ENCODE measurements at places on chromosomes 3 and 15.
A peak's percentile ranks its signal among the peaks of the same experiment; 100 is the strongest.

- no peak for DNase-seq
These were observed 29.1 kb upstream of the P4HTM start for GRCh38 chr3:48960841-48961413.

DNA sequence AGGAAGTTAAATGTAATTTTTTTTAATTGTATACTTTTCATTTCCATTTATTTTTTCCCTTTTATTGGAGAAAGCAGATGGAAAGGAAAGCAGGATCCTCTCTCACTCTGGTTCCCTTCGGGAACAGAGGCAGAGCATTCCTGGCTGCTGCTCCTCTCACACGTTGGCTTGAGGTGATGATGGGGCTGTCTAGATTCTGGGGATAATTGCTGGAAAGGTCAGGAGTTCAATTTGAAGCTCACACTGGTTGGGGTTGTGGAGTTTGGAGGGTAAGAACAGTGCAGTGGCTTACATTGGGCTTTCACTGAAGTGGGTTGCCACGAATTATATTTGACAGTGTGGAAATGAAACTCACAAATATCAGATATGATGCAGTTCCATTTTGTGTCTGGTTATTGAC, 57.6 kb downstream of the RARB start:
- DNase-seq: no peak

- no peak for DNase-seq
These were observed 260.9 kb downstream of the CHST2 start for GRCh38 chr3:143380449-143380848.

- no peak for DNase-seq
These were observed 644.5 kb upstream of the GRM7 start for GRCh38 chr3:6216135-6217026.

DNA sequence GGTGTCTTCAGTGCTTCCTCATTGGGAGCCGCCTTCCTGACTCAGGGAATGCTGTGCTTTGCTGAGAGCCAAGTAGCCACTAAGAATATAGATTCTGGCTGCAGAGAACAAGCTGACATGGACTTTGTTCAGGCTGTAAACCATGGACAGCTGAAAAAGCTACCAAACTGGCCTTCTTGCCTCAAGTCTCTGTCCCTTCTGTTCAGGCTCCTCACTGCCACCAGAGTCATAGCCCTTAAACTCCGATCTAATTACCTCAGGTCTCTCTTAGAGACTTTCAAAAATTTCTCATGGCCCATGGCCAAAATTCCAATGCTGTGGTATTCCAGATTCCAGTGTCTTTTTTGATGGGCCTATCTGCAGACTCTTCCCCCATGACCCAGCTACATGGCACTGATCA, 19.4 kb upstream of the PTX3 start:
- DNase-seq: no peak

DNA sequence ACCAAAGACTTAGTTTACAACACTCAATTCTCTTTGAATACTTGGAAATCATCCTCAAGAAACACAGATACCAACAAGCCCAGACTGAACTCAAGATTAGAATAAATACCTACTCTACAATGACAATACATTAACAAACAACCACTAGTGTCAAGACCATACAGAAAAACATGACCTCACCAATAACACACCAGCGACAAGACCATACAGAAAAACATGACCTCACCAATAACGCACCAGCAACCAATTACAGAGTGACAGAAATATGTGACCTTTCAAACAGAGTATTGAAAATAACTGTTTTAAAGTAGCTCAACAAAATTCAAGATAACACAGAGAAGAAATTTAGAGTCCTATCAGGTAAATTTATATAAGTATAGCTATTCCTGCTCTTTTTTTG, 876.0 kb downstream of the EPHA3 start:
- DNase-seq: no peak

DNA sequence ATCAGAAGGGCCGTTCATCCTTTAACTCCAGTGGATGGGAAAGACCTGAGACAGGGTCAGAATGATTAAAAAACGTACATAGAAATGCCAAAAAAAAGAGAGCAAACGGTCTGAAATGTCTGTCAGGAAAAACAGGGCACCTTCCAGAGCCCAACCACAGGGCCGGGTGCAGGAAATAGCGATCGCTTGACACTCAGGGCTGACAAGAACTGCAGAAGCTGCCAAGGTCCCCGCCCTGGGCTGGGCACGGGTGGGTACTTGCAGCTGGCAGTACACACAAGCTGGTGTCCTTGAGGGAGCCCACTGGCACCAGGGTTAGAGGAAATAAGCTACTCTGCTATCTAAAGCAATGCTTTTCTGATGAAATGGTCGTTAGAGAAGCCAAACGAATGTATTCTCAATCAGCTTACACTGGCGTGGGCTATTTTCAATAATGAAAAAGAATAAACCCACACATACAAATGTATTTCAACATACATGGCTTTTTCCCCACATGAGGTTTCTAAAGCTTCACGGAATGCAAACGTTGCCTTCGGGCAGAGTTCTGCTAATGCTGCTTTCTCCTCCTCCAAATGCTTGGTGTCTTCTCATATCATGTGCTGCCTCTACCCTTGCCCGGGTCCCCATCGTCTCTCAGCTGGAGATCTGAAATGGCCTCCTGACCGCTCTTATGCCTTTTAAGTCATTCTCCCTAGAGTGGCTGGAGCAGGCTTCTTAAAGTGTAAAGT, 15.6 kb downstream of the FRMD4B start:
- DNase-seq: no peak

- DNase-seq: no peak
These were observed 42.1 kb downstream of the NR2F2 start for GRCh38 chr15:96372554-96372953.

DNA sequence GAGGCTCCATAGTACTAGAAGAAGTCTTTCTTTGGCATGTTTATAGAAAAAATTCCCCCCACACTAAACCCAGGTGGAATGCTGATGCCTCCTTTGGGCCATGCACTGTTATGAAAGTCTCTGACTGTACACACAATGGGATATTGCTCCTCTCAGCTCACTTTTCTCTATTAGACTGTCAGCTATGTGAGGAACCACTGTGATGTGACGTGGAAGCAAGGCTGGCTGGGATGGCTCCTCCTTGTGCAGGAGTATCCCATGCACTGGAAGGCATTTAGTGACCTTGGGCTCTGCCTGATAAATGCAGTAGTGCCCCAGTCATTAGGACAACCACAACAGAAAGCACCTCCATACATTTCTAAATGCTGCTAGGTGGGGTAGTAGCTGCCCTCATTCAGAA, 5.7 kb upstream of the FRMD4B start:
- no peak for DNase-seq

DNA sequence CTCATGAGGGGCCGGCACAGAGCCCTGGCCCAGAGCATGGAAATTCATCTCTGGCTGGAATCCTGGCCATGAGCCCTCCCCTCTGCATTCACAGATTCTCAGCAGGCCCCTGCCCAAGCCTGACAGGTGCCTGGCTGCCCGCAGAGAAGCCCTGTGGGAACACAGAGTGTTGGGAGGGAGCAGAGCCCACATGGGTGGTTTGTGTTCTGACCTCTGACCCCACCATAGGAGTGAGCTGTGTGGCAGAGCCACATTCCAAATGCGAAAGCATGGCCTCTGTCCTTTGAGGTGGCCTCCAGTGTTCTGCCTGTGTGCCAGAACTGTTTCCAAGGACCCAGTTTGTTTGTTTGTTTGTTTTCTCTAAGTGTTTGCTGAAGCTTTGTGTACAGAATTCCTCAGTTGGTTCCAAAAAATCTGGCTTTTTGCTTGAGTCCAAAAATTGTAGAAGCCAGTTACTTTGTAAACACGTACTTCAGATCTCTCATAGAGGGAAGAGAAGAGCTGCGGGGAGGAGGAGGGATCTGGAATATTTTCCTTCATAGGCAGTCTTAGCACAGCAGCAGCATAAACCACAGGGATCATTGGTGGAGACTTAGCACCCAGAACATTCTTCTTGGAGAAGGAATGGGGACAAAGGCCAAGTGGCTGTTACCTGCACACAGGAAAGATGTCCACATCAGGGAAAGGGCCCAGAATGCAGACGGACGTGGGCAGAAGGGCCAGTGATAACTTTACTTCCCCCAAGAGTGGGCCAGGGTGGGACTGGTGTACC, 36.0 kb downstream of the GRAMD2A start:
- no peak for DNase-seq

DNA sequence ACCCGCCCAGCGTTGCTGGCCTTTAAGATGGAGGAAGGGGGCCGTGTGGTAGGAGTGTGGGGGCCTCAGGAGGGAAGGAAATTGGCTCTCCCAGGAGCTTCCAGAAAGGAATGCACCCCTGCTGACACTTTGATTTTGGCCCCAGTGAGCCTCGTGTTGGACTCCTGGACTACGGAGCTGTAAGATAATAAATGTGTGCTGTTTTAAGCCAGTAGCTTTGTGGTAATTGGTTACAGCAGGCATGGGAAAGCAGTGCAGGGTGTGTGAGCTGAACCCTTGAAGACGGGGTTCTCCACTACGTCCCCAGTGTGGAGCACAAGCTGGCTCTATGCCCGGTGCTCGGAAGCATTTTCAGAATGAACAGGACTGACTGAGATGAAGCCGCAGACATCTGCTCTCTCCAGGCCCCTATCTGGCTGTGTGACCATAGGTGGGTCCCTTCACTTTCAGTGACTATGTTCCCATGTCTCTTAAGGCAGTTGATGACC, 22.9 kb upstream of the CGNL1 start:
- no peak for DNase-seq

DNA sequence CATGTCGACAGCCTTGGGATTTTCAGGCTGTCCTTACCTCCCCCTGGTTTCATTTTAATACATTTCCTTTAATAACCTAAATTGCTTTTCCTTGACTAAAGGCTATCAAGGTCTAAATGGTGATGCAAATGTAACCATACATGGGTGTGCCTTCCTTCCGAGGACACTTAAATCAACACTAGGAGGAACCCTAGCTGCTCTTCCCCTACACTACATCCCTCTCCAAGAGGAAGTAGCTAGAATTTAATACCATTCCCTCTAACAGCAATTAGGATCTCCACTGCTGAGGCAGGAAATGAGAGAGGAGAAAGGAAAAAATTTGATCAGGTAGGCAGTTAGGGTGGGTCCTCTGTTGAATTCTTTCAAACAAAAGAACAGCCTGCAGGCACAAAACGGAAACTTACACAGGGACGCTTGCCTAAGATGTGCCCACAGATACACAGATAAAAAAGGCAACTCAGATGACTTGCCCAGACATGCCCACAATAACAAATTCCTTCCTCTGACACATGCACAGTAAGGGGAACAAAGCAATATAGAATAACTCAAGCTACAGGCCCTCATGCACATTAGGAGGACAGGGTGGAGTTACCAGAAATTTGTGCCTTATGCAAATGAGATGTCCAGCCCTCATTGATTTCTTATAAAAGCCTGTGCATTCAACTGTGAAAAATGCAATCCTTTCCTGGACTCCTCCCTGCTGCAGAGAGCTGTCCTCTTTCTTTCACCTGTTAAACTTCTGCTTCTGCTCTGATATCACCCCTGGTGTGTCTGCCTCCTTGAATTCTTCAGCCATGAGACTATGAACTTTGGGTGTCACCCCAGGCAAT, 1024.4 kb upstream of the CADM2 start:
- DNase-seq: no peak

DNA sequence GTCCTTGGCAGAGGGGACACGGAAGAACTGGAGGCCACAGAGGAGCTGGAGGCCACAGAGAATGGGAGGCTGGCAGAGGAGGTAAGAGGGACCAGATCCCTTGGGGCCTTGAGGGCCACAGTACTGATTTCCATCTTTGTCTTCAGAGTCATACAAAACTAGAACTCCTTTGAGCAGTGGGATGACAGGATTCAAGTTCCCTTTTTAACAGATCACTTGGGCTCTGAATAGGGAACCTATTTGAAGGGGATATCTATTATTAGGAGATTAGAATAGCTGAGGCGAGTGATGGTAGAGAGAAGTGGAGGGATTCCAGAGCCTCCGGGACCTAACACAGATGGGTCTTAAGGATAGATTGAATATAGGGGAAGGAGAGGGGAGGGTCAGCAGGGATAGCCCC, 55.7 kb downstream of the OXNAD1 start:
- no peak for DNase-seq

DNA sequence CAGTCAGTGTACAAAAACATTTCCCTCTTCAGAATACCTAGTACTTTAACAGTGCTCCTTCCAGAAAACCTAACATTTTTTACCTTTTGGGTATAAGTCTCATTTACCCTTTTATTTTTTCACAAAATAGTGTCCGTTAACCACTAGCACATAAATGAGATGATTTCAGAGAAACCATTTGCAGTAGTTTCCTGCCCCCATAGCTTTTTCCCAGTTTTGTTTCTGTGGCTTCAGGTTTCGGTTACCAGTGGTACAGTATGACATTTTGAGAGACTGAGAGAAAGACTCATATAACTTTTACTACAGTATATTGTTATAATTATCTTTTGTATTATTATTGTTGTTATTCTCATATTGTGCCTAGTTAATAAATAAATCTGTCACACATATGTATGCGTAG, 6.2 kb upstream of the RBMS3 start:
- DNase-seq: no peak

DNA sequence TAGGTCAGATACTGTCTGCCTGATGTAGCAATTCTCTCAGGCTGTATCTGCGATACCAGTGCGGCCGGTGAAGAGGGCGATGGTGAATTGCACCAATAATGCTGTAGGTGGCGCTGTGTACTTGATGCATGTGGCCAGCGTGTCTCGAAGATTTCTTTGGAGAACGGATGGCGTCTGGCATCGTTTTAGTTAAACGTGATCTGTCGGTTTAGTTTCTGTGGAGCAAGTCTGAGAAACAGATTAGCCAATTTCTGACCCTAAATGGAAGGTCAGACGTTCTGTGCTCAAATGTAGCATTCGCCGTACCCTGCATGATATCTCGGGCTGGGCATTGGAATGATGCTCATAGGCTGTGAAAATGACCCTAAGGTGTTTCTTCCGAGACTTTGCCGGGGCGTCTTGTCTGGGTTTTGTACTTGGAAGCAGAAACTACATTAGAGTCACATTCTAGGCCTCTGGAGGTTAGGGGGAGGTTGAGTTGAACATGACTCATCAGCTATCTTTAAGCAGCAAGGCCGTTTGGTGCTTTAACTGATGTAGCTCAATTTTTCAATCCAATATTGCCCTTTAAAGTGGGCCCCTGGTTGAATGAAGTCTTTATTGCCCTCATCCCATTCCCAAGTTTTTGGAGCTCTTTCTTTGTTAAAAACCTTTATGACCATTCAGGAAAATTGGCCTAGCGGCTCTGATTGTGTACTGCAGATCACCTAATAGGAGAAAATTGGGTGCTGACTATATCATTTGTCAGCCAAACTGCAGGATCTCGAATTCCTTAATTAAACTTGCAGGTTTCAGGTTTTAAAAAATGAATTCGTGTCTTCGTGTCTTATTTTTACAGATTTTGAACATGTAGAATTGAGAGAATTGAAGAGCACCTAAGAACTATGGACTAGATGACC, 80.0 kb downstream of the SQOR start:
- DNase-seq: peak; percentile 35

- DNase-seq: no peak
These were observed 37.6 kb downstream of the AAGAB start for GRCh38 chr15:67216859-67217258.

GRCh38 chr3:98359993-98360675, 6.5 kb downstream of the OR5K4 start:
- DNase-seq: no peak

- no peak for DNase-seq
These were observed 73.8 kb downstream of the TAFA4 start for GRCh38 chr3:68858549-68858948.

GRCh38 chr3:126137490-126138130, 42.8 kb downstream of the ALDH1L1 start:
- DNase-seq: no peak

GRCh38 chr3:94303897-94304296, 241.0 kb downstream of the NSUN3 start:
- DNase-seq: no peak

GRCh38 chr3:170330366-170330765, 27.1 kb upstream of the SKIL start:
- no peak for DNase-seq
